NCI-H1092 treated with DMSO at 0.1 percent for 48 hours (cell line): ENCODE measurements at places on chromosomes 1 and 21.
A peak's percentile ranks its signal among the peaks of the same experiment; 100 is the strongest.

- no peak for DNase-seq
Measured at GRCh38 chr1:220339581-220339980, 67.3 kb upstream of the RAB3GAP2 start.

- DNase-seq: peak; percentile 65
Measured at GRCh38 chr1:164602480-164603093, 43.6 kb downstream of the PBX1 start.

DNA sequence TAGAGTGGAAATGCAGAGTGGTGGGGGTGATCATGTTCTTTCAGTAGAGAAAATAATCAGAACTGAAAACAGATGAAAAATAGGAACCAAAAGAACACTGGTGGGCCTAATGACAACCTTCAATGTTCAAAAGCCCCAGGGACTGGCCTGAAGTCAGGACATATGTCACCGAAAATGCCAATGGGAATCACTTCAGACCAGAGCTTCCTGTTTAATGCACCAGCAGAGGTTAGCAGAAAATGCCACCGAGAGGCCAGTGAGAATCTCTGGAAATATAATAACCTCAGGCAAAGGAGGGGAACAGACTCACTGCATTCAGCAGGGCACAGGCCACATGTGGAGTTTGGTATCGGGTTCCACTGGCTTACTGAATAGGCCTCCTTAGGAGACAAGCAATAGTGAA, 15.9 kb upstream of the CD58 start:
- DNase-seq: no peak

GRCh38 chr1:21289700-21290545, at the start of gene ECE1:
Gene ECE1, minus strand, starts transcription at chr1:21290463. Its CDS starts 49 bp downstream, at chr1:21290414.
- peak; percentile 34 for DNase-seq

DNA sequence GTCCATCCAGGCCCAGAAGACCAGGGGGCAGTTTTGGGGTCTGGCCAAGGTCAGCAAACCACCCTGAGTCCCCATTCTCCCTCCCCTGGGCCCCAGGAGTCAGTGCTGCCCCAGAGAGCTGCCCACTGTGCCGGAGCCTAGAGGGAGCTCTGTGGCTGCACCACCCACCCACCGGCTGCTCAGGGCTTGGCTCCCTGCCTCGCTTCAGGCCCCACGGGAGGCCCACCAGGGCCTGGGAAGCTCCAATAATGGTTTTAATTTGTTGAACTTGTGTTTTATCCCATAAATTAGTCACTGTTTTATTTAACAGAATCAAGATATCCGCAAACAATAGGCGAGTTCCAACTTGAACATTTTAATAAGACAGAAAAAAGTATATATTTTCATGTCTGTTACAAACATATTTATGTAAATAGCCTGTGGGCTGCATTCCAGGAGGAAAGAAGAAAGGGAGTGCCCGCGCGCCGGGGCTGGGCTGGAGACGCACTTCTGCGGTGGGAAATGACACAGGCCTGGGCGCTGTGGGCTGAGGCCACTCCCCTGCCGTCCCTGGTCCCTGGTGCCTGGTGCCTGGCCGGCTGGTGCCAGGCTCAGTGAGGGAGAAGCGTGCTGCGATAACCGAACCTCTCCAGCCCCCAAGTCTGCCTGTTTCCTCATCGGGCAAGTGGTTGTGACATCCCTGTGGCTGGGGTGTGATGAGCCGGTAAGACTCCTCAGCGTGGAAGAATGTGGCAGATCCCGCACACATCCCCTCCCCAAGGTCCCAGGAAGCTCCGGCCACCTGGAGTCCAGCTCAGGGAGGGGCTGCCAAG, 160.5 kb downstream of the PEX14 start:
- peak; percentile 66 for DNase-seq

DNA sequence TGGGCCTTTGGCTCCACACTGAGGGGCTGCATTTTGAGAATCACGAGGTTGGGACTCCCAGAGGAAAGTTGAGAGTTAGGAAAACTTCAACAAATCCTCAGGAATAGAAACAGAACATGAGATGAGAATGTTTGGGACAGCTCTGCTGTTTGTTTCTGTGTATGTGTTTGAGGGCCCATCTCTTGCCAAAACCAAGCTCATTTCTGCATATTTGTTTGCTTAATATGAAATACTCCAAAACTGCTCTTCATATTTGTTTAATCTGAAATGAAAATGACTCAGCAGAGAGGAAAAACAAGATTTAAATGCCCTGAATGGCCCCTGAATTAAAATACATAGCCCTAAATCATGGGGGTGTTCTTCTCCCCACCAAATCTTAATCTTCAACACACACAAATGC, 78.1 kb downstream of the DDR2 start:
- no peak for DNase-seq

- DNase-seq: peak; percentile 76
Measured at GRCh38 chr1:234943836-234944402, 184.7 kb downstream of the TOMM20 start.

GRCh38 chr1:119367432-119368124, 1.0 kb upstream of the HAO2 start:
- peak; percentile 13 for DNase-seq

GRCh38 chr21:44718571-44718970, 7.2 kb upstream of the TSPEAR start:
- DNase-seq: no peak

DNA sequence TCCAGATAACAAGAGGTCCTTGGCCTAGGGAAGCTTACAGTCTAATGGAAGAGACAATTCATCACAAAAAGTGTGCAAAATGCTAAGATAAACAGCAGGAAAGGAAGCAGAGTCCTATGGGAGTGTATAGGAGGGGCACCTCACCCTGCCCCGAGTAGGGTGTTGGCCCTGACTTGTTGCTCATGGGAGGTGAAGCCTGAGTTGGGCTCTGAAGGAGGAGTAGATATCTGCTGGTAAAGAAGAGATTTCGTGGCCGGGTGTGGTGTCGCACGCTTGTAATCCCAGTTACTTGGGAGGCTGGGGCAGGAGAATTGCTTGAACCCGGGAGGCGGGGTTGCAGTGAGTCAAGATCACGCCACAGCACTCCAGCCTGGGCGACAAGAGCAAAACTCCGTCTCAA, 18.6 kb upstream of the GPR37L1 start:
- no peak for DNase-seq

- DNase-seq: no peak
Measured at GRCh38 chr21:24204641-24205040, 1402.6 kb downstream of the MRPL39 start.

GRCh38 chr1:91550961-91551360, 50.3 kb downstream of the CDC7 start:
- no peak for DNase-seq

DNA sequence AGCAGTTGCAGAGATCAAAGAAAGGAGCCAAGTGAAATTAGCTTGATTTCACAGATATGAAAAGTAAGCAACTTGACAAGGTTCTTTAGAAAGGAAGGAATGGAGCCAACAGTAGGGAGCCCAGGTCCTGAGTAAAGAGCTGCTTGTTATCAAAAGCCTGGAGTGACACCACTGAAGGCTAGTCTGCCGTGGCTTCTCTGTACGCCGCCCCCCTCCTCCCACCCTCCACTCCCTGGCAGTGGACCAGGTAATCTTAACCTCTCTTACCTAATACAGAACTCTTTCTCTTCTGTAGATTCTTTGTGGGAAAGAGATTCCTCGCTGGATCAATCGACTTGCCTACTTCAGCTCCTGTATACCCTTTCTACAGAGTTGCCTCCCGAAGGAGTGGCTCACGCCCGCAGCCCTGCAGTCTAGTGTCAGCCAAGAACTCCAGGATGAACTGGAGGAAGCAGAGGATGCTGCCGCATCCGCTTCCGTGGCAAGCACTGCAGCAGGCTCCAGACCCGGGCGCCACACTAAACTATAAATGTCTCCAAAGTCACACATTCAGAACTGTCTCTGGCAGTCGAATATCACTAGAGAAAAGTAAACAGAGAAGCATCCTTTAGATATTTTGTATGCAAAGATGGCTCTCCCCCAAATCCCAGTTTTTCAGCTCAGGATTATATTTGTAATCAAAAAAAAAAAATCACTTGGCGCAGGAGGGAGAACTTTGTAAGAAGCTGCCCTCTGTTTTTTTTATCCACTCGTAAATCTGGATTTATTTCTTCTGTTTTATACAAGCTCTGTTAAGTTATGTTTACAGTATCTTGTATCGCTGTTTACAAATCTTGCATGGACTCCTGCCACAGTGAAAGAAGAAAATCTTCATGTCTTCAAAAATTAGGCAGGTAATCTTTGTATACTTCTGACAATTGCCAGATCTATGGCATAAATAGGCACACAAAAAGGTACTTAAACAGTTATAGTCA, 52.6 kb downstream of the DESI2 start:
- DNase-seq: no peak

DNA sequence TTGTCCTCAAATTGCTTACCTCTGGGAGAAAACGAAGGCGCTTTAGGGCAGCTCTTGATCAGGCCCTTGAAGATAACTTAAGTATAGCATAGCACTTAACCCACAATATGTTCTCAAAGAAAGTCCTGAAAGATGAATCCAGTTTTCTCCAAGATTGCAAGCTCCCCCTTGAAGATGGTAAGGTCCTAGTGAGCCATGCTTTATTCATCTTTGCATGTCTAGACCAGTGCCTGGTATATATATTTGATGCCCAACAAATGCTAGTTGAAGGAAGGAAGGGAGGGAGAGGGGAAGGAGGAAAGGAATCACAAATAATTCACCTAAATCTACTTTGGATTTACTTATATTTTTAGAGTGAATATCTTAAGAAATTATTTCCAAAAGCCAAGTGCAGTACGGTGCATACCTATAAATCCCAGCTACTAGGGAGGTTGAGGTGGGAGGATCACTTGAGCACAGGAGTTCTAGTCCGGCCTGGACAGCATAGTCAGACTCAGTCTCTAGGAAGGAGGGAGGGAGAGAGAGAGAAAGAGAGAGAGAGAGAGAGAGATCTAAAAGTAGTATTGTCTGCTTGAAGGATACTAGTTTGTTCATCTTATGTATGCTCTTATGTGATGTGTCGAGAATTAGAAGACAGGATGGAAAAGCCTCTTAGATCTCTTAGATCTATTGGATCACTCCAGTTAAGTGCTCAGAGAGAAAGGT, 25.0 kb downstream of the PBX1 start:
- no peak for DNase-seq

GRCh38 chr1:167562702-167563101, 9.1 kb upstream of the CREG1 start:
- no peak for DNase-seq

DNA sequence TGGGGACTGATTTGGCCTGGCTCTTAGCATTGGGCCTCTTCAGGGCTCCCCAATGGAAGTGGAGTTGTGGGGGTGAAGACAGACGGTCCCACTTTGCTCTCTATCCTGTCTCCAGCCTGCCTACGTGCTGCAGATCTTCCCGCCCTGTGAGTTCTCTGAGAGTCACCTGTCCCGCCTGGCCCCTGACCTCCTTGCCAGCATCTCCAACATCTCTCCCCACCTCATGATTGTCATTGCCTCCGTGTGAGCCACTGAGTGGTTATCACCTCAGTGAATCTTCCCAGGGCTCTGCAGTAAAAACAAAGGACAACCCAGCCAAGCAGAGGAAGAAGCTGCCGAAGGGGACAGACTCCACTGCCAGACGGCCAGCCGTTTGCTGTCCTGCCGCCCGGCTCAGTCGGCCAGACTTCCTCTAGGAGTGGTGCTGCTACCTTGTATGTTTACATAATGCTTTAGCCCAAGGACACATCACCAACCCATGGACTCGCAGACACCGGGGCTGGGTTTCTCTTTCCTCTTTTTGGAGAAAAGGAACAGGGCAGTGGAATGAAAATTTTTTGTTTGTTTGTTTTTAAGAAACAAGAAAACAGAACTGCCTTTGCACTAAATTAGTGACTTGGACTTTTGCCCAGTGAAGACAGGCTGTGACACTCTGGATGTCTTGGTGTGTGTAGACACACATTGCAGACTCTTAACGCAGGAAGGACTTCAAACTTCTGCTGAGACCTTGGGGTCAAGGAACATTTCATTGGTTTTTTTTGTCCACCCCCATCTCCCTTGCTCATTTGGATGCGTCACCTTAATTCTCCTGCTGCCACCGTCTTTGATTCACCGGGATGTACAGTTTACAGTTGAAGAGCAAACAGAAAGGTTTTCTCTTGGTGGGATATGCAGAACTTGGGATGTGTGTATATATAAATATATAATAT, 36.5 kb downstream of the ZBTB17 start:
- DNase-seq: no peak

- DNase-seq: no peak
Measured at GRCh38 chr1:117014209-117014608, 12.6 kb downstream of the CD101 start.

GRCh38 chr1:10692401-10693021, 103.9 kb downstream of the CASZ1 start:
- DNase-seq: peak; percentile 37

- DNase-seq: no peak
Measured at GRCh38 chr1:74396462-74396861, 115.9 kb downstream of the LRRC53 start.

- DNase-seq: peak; percentile 43
Measured at GRCh38 chr1:33349081-33349759, 28.3 kb upstream of the A3GALT2 start.

DNA sequence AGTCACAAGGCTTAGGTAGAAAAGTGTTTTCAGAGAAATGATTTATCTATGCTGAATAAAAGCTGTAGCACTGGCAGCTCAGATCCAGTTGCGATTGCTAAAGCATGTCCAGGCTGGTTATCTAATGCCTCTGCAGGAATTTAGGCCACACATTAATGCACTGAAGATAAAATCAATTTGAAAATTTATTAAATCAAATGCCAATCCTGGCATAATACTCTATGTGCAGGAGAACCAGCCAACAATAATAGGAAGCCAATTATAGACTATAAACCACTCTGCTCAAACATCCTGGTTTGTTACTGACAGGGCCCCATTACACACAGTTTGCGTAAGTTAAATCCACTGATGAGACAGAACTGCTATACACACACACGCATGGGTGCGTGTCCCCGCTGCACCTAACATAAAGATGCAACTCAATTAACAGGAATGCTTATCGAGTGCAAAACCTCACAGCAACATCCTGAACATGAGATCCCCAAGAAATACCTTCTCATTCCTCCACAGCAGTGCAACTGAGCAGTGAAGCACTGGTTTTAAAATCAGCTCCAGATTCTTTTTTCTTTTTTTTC, 40.6 kb downstream of the PTP4A2 start:
- DNase-seq: no peak

- no peak for DNase-seq
Measured at GRCh38 chr1:67110352-67110751, 24.4 kb downstream of the C1orf141 start.

DNA sequence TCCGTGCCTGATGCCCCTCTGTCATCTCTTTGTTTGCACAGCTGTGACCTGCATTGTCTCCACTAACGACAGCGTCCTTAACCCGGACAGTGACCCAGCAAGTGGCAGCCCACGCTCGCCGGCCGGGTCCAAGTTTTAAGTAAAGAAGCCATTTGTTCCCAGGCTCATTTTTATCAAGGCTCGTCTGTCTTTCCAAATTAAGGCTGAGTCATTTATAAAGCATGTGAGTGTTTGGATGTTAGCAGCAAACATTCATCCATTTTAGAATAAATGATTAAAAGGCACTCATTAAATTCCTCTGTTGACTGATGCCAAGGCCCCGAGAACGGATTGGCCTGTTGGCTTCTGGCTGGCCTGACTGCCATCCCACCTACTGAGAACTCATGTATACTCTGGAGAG, 514.5 kb downstream of the NPHP4 start:
- DNase-seq: no peak

GRCh38 chr1:39196244-39197215, 8.0 kb upstream of the MACF1 start:
- DNase-seq: no peak

GRCh38 chr1:229412056-229412455, 21.8 kb downstream of the ACTA1 start:
- peak; percentile 31 for DNase-seq

- no peak for DNase-seq
Measured at GRCh38 chr1:1080122-1080757, 6.1 kb upstream of the RNF223 start.

GRCh38 chr1:177907000-177907399, 62.9 kb downstream of the SEC16B start:
- no peak for DNase-seq
